Ascending aorta (tissue), 2 donors: ENCODE measurements at places on chromosomes 12 and 14.
A peak's percentile ranks its signal among the peaks of the same experiment; 100 is the strongest.

DNA sequence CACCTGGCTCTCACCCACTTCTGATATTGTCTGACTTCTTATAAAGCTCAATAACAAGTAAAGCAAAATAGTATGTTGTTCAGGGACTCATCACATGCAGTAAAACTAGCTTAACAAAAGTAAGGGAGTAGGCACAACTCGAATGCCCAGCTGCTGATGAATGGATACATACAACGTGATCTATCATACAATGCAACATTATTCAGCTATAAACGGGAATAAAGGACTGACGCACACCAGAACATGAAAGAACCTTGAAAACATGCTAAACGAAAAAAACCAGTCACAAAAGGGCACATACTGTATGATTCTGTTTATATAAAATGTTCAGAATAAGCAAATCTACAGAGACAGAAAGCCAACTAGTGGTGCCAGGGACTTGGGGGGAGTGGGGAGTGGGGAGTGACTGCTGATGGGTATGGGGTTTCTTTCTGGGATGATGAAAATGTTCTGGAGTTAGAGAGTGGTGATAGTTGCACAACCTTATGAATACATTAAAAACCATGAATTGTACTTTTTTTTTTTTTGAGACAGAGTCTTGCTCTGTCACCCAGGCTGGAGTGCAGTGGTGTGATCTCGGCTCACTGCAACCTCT, 11.1 kb downstream of the PLBD2 start:
- no peak for DNase-seq
- peaks cover 5% of the 10 kb centered on the region for H3K4me1 ChIP-seq
- H3K4me3 ChIP-seq: no peak overlapping the region
- no peak overlapping the region for H3K27ac ChIP-seq

DNA sequence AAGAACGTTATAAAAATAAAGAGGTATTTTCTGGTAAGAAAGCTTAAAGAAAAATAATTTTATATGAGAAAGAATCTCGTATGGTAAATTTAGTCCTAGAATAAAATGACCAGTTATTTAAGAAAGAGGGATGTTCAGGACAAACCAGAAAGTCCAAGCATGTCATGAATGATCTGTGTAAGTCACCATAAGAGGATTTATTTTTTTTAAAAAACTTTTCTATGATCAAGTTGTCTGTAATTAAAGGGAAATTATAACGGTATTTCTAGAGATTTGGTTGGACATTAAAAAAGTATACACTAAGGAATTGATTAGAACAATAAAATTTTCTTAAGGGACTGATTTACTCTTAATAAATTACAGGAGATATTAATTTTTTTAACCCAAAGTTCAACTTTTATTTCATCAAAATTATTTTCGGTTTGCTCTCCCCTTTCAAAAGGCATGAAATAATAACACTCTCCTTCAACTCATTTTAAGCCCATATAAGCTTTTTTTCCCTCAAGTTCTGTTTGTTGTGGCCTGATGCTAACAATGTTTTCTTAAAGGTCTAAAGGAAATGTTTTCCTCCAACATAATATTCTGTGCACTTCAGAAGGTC, 49.9 kb upstream of the CPSF6 start:
- no peak overlapping the region for H3K4me3 ChIP-seq
- no peak for DNase-seq
- H3K27me3 ChIP-seq: no peaks in the 10 kb centered on the region
- H3K27ac ChIP-seq: no peak overlapping the region

- H3K27me3 ChIP-seq: no peaks in the 10 kb centered on the region
- peak overlapping the region; percentile 93 for H3K27ac ChIP-seq
- H3K36me3 ChIP-seq: no peaks in the 10 kb centered on the region
- H3K4me3 ChIP-seq: peak overlapping the region; percentile 93
- H3K4me1 ChIP-seq: peaks cover 2% of the 10 kb centered on the region
Measured at GRCh38 chr12:79934281-79935020, 446 bp downstream of the PPP1R12A start.

DNA sequence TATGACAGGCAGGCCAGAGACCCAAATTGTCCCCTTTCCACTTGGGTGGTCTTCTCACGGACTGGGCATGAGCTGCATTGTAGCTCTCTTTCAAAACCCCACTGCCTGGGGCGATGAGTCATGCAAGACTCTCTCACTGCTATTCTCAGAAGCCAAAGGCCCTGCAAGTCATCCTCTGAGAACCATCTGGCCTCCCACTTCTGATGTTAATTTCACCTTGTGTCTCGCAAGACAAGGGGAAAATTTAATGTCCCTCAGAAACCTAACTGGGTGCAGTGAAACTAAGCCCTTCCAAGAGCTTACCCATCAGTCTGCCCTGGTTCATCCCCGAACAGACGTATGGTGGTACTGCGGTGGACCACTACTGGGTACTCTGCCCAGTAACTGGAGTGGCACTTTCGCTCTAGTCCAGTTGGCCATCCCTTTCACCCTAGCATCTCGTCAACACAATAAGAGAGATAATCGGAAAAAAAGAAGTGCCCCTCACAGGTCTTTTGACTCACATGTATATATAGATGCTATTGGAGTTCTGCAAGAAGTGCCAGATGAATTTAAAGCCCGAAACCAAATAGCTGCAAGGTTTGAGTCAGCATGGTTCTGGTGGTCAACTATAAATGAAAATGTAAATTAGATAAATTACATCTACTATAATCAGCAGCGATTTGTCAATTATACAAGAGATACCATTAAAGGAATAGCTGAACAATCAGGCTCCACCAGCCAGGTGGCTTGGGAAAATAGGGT, 31.3 kb upstream of the LALBA start:
- H3K36me3 ChIP-seq: no peaks in the 10 kb centered on the region
- no peak overlapping the region for H3K4me3 ChIP-seq
- no peak for DNase-seq
- H3K27me3 ChIP-seq: no peaks in the 10 kb centered on the region
- H3K4me1 ChIP-seq: no peaks in the 10 kb centered on the region

DNA sequence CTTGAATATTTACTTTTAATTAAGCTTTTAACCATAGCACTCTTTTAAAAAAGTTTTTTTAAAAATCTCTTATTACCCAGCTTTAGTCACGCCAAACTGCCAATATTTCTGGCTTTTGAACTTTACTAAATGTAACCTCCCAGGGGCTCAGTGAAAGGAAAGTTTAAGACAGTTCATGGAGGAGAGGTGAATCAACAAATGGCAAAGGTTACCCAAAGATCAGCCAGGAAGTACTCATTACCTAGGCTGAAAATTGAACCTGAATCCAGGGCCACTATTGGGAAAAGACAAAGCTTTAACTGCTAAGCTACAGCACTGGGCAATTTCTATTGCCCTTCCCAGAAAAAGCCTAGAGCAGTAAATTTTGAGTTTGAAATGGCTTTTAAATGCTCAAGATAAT, 282.2 kb downstream of the GPHN start:
- no peak overlapping the region for H3K4me3 ChIP-seq
- H3K27me3 ChIP-seq: no peaks in the 10 kb centered on the region
- no peaks in the 10 kb centered on the region for H3K4me1 ChIP-seq
- H3K27ac ChIP-seq: no peak overlapping the region

- no peak for DNase-seq
- no peak overlapping the region for H3K27ac ChIP-seq
- H3K4me3 ChIP-seq: no peak overlapping the region
- H3K27me3 ChIP-seq: no peaks in the 10 kb centered on the region
Measured at GRCh38 chr12:15581006-15581405, 208.2 kb downstream of the EPS8 start.

GRCh38 chr14:102594514-102595175, 2.2 kb downstream of the RCOR1 start:
- H3K27me3 ChIP-seq: no peaks in the 10 kb centered on the region
- H3K36me3 ChIP-seq: no peaks in the 10 kb centered on the region
- H3K4me1 ChIP-seq: peaks cover 8% of the 10 kb centered on the region
- no peak overlapping the region for H3K4me3 ChIP-seq

DNA sequence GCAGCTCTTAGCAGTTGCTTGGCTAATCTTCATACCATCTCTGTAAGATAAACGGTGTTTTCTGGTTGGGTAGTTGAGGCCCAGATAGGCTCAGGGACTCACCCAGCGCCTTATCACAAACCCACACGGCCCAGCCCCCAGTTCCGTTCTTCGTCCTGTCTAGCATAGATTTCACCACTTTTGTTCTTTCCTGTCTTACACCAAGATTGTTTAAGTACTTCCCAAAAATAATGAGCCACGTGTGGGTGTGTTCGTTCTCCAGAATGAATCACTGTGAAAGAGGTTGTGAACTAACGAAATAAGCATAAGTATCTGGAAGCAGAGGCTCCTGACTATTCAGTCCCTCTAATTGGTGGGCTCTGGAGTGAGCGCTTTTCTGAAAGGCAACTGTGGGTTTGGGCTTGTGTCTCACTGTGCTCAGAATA, 21.4 kb downstream of the ACVR1B start:
- H3K27ac ChIP-seq: peak overlapping the region; percentile 19
- H3K4me1 ChIP-seq: peaks cover 29% of the 10 kb centered on the region
- DNase-seq: peak; percentile 81
- H3K36me3 ChIP-seq: peaks cover 14% of the 10 kb centered on the region

- no peaks in the 10 kb centered on the region for H3K4me1 ChIP-seq
- DNase-seq: peak; percentile 72
- no peaks in the 10 kb centered on the region for H3K36me3 ChIP-seq
Measured at GRCh38 chr14:83342590-83342989, 1808.9 kb upstream of the SEL1L start.

- no peak overlapping the region for H3K4me3 ChIP-seq
- no peak for DNase-seq
- peaks cover 7% of the 10 kb centered on the region for H3K4me1 ChIP-seq
- H3K27me3 ChIP-seq: no peaks in the 10 kb centered on the region
- no peaks in the 10 kb centered on the region for H3K36me3 ChIP-seq
Measured at GRCh38 chr14:53894456-53894855, 62.2 kb downstream of the BMP4 start.

- peaks cover 10% of the 10 kb centered on the region for H3K4me1 ChIP-seq
- DNase-seq: no peak
- H3K27ac ChIP-seq: no peak overlapping the region
- H3K36me3 ChIP-seq: peaks cover 74% of the 10 kb centered on the region
- no peaks in the 10 kb centered on the region for H3K27me3 ChIP-seq
- H3K4me3 ChIP-seq: no peak overlapping the region
Measured at GRCh38 chr14:21248739-21249411, 20.4 kb downstream of the HNRNPC start.

DNA sequence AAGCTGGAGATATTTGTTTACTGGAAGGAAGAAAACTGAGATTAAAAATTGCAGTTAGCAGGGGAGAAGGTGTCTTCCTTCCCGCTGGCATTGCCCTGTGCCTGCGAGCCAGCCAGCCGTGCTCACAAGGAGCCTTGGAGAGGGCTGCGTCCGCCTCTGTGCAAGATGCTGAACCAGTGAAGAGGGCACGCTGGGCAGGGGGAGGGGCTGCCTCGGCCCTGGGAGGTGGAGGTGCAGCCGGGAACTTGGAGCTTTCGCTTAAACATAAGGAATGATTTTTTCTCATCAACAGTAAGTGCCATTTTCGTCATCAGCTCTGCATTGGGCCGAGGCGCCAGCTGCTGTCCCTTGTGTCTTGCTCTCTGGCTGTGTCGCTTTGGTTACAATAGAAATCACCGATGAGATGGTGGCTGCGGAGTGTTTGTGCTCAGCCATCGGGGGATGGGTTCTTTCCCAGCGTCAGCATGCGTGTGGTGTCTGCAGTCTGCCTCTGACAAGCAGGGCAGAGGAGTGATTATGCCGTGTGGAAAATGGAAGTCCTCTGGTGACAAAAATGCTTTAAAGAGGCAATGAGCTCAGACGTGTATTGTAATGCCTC, 97.3 kb downstream of the ESR2 start:
- no peak for DNase-seq
- H3K27ac ChIP-seq: no peak overlapping the region

DNA sequence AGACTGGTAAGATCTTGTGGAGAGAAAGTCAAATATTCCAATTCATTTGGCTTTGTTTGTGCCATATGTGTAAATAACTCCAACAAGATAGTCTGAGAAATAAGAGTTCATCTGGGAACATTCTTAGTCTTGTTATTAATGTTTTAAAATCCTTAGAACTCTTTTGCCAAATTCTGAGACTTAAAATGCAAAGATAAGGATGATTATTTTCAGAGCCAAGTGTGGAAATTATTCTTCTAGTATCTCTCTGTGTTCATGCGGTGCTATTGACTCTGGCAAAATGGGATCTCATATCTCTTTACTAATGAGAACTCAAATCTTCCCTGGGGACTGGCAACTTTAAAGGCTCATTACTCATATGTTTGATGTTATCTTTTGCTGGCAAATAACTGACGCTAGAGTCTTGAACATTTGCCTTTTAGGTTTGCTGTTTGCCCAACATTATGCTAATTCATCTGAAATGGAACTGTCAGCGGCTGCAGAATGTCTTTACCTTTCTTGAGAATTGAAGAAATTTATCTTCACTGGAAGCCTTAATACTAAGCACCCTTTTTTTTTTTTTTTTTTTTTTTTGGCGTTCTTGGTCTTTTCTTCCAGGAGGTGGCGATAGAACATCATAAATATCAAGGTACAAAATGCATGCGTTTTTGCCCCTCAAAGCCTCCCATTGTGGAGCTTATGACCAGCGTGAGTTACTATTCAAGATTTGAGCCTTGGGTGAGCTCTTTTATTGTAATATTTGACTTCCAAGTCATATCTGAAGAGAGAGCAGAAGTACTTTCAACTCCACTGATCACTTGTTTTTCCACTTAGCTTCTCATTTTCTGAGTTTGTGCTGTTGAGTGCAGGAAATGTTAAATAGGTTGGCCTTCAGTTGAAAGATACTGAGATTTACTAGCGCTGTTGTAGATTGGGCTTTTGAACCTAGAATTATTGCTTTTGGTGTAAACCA, 86.5 kb downstream of the CAND1 start:
- H3K27ac ChIP-seq: peak overlapping the region; percentile 38
- H3K4me1 ChIP-seq: peaks cover 6% of the 10 kb centered on the region
- no peak for DNase-seq
- no peak overlapping the region for H3K4me3 ChIP-seq
- no peaks in the 10 kb centered on the region for H3K27me3 ChIP-seq

DNA sequence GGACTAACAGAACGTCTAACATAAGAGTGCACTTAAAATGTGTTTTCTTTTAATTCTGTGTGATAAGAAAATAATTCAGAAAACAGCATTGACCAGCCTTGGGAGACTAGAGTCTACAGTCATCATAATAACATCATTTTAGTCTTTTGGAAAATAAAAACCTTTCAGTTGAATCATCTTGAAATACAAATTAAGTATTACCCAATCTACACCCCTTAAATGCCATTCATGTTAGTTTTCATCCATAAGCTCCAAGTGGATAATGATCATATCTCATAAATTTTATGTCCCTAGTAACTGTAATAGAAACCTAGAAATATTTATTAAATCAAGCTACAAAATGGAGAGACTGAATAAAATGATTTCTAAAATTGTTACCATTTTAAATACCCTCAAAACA, 32.4 kb downstream of the EPS8 start:
- no peak overlapping the region for H3K27ac ChIP-seq
- no peak overlapping the region for H3K4me3 ChIP-seq

DNA sequence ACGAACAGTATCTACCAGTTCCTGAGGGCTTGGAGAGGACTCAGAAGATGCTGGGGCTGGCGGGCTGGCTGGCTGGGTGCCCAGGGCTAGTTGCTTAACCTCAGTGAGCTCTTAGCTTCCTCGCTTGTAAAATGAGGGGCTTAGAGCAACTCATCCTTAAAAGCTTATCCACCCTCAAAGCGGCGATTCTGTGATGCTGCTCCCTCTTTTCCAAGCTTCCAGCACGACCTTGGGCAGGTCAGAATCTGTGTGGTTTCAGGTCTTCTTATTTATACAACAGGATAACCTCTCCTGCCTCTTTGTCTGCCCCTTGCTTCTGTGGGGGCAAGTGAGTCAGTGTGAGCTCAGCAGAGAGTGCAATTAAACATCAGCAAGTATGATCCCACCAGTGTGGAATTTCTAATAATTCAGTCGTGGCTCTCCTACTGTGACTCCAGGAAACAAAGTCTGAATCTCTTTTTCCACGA, 281.8 kb downstream of the KSR2 start:
- no peaks in the 10 kb centered on the region for H3K4me1 ChIP-seq
- no peak for DNase-seq
- H3K27me3 ChIP-seq: no peaks in the 10 kb centered on the region
- H3K36me3 ChIP-seq: no peaks in the 10 kb centered on the region
- no peak overlapping the region for H3K4me3 ChIP-seq
- no peak overlapping the region for H3K27ac ChIP-seq
